ENCODE measurements at places on chromosomes 16 and 17.

DNA sequence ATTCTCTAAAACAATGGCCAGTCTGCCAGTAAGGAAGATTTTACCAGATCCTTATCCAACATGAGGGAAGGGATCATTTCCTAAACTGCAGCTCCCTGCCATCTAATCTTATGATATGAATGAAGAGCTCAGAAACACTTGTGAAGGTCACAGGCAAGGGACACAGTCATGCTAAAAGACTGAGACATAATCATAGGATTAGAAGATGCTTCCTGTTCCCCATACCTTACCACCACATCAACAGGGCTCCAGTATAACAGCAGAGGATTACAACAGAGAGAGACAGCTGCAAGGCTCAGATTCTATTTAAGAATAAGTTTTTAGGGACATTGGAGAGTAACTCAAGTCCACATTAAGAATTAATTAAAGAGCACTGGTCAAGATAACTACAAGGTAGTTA lies 93.3 kb downstream of the BRIP1 start:
- no peak for DNase-seq

DNA sequence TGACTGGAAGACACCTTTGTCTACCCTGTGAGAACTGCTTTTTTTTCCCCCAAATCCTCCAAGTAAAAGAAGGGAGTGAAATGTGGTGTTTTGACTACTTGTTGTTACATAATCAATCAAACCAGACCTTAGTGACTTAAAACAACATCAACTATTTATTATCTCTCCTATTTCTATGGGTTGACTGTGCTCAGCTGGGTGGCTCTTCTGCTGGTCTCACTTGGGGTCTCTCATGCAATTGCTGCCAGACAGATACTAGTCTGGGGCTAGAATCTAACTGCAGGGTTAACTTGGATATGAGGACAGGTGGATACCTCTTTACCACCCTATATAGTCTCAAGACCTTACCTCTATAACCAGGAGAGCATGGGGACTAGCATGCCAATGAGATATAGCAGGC lies 141.3 kb downstream of the SALL1 start:
- DNase-seq: no peak

DNA sequence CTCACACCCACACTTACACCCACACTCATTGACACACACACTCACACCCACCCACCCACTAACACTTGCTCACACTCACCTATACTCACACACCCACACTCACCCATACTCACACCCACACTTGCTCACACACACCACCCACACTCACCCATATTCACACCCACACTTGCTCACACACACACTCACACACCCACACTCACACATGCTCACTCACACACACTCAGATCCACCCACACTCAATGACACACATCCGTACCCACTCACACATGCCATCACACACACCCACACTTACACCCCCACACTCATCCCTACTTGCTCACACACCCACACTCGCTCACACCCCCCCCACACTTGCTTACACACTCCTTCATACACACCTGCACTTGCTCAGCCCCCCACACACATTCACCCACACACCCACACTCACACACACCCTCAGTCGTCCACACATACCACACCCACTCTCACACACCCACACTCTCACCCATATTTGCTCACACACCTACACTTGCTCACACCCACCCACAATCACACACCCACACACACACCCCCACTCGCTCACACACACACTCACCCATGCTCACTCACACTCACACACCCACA lies 321.1 kb upstream of the N4BP1 start:
- DNase-seq: no peak

DNA sequence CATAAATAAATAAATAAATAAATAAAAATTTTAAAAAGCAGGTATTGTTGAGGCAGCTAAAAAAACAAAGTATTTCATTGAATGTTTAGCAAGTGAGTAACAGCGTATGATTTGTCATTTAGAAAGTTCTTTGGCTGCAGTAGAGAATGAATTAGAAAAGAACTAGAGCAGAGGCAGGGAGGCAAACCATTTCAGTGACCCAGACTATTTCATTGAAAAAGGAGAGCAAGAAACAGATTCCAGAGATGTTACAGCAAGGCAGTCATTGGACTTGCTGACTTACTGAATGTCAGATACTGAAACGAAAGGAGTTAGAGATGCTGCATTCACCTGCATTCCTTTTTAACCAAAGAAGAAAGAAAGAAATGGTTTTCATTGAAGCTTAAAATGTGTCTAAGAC lies 105.5 kb upstream of the HLF start:
- DNase-seq: no peak

GRCh38 chr17:44132275-44132821 lies 8.9 kb upstream of the HDAC5 start:
- DNase-seq: no peak

DNA sequence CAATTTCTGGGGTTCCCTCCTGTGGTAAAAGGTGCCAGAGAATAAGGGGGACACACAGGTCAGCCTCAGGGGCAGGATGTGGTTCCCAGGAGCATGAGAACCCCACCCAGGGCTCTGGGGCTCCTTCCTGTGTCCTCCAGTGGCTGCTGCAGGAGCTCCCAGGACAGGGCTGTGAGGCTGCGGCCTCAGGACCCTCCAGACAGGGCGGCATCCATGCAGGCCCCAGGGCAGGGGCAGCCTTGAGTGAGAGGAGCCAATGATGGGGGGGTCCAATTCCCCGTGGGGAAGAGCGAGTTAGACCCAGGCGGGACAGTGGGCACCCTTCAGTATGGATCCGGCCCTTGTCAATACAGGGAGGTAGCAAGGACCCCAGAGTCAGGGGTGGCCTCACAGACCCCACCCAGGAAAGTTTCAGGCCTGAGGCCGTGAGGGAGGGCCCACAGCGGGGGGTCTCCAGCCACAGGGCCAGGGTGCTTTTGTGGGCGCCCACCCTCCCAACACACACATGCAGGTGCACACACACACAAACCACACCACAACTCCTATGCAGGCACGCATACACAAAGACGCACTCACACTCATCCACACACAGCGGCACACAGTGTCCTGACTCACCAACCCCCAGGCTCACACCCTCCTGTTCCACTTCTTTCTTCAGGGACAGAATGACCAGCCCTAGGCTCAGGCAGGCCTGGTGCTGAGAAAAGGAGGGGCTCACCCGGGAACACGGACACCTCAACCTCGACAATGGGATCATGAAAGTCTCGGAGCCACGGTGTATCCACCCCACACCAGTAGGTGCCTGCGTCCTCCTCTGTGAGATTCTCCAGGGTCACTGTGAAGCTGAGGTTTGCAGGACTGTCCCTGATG lies 1.8 kb downstream of the CD300C start:
- no peak for DNase-seq

DNA sequence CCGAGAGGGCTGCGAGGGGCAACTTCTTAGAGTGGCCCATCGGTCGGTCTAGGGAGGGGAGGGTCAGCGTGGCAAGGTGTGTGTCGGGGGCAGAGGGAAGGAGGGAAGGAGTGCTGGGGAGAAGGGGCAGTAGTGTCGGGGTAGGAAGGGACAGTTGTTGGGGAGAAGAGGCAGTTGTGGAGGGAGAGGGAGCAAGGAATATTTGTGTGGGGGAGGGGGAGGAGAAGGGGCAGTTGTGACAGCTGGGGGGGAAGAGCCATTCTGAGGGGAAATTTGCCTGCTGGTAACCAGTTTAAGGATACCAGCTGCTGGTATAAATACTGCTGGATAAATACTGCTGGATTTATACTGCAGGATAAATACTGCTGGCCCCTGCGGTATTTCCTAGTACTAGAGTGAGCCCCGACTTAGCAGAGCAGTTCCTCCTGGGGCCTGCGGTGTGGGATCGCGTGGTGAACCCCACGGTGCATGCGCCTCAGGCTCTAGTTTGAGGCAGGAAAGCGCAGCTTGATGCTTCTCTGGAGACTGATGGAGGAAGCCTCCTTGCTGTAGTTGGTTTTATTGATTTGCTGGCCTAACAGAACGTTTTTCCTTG lies 309 bp downstream of the DNAH2 start:
- DNase-seq: no peak

- DNase-seq: no peak
Measured at GRCh38 chr17:29394761-29395160, 4.6 kb downstream of the TAOK1 start.

DNA sequence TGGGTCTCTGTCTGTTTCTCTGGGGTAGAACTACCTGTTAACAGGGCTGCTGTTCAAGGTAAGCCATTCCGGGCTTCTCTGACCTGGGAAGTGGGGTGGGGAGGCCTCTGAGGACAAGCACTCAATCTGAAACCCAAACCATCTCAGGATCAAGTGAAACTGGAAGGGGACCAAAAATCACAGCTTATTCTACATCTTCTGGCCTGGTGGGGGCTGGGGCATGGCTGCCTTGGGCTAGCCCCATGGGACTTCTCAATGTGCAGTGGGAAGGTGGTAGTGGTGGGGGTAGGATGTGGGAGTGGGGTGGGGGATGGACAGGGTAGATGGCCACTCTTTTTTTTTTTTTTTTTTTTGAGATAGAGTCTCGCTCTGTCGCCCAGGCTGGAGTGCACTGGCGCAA lies 5.5 kb downstream of the FLOT2 start:
- no peak for DNase-seq

- DNase-seq: no peak
Measured at GRCh38 chr16:12387786-12388185, 411.3 kb downstream of the SNX29 start.

DNA sequence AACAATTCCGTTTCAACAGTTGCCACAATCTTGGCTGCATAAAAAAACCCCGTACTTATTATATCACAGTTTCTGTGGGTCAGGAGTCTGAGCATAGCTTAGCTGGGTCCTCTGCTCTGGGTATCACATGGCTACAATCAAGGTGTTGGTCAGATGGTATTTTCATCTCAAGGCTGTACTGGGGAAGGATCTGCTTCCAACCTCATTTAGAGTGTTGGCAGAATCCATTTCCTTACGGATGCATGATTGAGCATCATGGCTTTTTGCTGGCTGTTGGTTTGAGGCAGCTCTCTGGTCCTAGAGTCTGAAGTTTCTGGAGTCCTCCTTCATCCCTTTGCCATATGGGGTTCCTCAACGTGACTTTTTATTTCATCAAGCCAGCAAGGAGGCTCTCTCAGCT lies 177.0 kb downstream of the HAPSTR1 start:
- DNase-seq: no peak

DNA sequence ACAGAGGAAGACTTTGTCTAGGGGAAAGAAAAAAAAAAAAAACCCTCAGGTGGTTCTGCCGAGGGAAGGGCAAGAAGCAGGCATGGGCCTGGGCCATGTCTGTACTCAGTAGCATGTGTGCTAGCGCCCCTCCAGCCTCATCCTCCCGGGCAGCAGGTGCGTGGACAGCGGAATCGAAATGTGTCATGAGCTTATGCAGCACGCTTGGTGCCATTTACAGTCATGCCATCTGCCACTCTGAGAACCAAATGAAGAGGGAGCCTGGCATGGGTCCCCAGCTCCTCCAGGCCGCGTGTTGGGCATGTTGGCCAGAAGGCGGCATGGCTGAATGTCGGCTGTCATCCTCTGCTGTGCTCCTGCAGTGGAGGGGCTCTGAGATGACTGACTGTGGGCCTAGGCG lies 31.4 kb downstream of the CRAMP1 start:
- no peak for DNase-seq

DNA sequence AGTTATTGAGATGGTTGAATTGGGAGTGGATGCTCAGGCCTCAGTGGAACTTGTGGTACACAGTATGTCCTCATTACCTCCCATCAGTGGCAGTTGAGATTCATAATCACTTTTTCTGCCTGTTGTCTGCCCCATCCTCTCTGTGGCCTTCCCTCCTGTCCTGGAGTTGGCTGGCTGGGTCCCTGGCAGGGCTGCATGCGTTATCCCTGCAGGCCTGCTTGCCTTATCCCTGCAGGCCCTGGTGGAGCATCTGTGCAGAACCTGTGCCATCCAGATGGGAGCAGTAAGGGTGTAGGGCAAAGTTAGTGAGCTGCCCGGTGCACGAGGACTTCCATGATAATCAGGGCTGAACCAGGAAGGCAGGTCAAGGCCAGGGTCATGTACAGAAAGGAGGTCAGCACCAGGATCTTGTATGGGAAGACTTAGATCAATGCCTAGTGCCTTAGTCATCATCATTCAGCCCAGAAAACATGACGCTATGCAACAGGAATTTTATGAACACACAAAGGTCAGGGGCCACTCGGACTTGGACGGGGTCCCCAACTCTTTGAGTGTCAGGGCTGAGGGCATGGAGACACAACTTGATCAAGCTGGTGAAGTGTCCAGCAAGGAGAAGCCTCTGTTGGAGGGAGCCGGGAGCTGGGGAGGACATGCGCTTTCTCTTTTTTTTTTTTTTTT lies 47.2 kb downstream of the ABCC1 start:
- no peak for DNase-seq

DNA sequence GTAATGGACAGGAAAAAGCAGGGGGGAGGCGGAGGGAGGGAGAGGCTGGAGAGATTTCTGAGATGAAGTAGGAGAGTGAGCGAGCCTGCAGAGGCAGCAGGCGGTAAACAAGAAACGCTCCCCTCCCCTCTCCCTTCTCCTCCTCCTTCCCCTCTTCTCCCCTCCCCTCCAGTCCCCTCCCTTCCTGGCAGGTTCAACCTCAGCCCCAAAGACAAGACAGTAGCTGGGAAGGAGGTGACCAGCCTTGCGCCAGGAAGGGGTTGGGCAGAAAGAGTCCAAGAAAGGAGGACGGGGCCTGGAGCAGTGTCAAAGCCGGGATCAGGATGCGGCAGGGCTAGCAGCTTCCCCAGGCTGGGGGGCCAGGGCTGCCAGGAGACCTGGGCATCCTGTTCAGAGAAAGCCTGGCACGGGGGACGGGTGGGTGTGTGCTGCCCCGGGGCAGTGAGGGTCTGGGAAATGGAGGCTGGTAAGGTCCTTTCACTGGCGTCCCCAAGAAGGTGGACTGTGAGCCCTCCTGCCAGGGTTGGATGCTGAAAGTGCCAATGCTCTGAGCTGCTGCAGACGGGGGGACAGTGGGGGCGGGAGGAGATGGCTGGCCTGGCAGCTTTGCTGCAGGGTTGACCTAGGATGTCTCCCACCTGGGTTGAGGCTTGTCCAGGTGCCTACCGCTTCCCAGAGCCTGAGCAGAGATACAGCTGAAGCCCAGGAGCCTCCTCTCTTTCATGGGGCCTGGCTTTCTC lies 261.6 kb upstream of the TNRC6C start:
- DNase-seq: no peak

DNA sequence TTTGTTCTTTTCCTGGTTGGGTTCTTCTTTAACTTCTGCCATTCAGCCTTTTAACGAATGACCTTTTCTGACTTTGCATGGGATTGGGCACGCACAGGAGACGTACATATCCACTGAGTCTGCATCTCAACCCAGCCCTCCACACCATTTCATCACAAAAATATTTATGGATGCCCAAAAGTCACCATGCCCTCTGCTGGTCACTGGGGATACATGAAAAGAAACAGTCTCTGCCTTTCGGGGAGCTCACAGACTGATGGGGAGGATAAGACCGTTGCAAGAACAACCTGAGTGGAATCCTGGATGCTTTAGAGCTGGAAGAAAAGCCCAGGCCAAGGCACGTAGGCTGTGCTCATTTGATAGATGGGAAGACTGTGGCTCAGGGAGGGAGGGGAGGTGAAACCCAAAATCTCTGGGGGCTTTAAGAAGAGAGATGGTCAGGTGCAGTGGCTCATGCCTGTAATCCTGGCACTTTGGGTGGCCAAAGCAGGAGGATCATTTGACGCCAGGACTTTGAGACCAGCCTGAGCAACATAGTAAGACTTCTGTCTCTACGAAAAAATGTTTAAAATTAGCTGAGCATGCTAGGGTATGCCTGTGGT lies 7.9 kb upstream of the MT2A start:
- no peak for DNase-seq

- DNase-seq: no peak
Measured at GRCh38 chr17:65679165-65679845, 117.9 kb upstream of the AXIN2 start.

GRCh38 chr17:78341559-78342448 lies 18.1 kb downstream of the SOCS3 start:
- DNase-seq: no peak

- no peak for DNase-seq
Measured at GRCh38 chr16:89137666-89138512, 33.7 kb upstream of the CDH15 start.

GRCh38 chr16:3949287-3949686 lies 68.8 kb upstream of the CREBBP start:
- DNase-seq: no peak
